ENCODE measurements at places on chromosomes 1 and 21.

DNA sequence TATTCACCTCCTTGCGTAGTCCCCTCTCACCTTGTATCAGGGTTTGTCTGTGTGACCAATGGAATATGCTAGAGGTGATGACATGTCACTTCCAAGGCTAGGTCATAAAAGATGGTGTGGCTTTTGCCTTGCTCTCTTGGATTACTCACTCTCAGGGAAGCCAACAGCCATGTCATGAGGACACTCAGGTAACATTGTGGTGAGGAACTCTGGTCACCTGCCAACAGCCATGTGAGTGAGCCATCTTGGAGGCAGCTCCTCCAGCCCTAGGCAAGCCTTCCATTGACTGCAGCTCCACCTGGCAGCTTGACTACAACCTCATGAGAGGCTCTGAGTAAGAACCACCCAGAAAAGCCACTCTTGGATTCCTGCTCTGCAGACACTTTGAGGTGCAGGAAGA is 11.0 kb upstream of the HEYL start:
- no peak for DNase-seq

GRCh38 chr1:20634594-20635084 is 1.4 kb downstream of the PINK1 start:
- peak; percentile 33 for DNase-seq

- no peak for DNase-seq
Measured at GRCh38 chr1:98292994-98293393, 368.5 kb upstream of the SNX7 start.

- no peak for DNase-seq
Measured at GRCh38 chr1:41936107-41936506, 17.4 kb upstream of the HIVEP3 start.

Data from activated CD8-positive, alpha-beta T cell treated with anti-CD3 and anti-CD28 coated beads, Interleukin-2, amount 10 ng/mL, durations not matched to agents 7 days and 5 days (primary cell).